ENCODE measurements at places on chromosomes 5 and 9.

- no peak for DNase-seq
Measured at GRCh38 chr9:16328349-16328748, 542.1 kb downstream of the BNC2 start.

- no peak for DNase-seq
Measured at GRCh38 chr9:129486756-129487657, 133.9 kb downstream of the C9orf50 start.

DNA sequence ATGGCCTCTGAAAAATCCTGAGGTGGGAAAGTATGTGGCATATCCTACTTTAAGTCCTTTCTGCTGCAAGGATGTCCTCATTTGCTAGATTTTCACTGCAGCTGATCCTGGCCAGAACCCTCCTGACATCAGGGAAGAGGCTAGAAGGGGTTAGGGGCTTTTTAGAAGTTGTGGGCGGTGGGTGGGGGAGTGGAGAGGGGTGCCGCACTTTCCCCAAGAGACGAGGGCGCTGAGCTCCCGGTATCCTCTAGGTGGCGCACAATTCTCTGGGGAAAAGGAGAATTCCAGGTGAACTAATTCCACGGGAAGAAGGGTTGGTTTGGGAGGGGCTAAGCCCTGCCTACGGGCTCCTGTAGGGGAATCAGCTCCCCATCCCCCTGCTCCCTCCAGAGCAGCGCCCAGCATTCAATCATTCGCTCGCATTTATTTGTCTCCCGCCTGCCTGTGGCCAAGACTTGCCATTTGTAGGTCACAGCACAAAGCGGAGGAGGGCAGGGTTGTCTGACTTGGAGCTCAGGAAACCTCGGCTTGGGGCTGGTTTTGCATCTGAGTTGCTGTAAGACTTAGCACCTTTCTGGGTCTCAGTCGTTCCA lies 42.9 kb upstream of the HAND1 start:
- no peak for DNase-seq

- DNase-seq, result peak; percentile 75
Measured at GRCh38 chr5:142866563-142867275, 96.5 kb downstream of the ARHGAP26 start.

DNA sequence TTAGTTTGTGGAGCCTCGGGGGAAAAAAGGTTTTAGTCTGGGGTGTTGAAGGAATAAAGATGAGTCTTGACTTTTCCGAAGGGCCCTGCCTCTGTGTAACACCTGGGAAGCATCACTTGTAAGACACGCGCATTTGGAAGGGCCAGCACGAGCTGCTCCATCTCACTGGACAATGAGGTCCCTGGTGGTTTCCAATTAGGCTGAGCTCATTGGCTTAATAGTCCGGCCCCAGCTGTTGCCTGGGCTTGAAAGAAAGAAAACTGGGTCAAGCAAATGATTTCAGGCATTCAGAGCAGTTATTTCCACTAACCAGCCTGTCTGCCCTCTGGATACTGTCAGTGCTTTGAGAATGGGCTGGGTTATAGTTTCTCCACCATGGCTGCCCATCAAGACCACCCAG lies 64.5 kb downstream of the NSUN2 start:
- DNase-seq, result no peak

- DNase-seq, result no peak
Measured at GRCh38 chr9:76255781-76256455, 138.3 kb downstream of the RFK start.

DNA sequence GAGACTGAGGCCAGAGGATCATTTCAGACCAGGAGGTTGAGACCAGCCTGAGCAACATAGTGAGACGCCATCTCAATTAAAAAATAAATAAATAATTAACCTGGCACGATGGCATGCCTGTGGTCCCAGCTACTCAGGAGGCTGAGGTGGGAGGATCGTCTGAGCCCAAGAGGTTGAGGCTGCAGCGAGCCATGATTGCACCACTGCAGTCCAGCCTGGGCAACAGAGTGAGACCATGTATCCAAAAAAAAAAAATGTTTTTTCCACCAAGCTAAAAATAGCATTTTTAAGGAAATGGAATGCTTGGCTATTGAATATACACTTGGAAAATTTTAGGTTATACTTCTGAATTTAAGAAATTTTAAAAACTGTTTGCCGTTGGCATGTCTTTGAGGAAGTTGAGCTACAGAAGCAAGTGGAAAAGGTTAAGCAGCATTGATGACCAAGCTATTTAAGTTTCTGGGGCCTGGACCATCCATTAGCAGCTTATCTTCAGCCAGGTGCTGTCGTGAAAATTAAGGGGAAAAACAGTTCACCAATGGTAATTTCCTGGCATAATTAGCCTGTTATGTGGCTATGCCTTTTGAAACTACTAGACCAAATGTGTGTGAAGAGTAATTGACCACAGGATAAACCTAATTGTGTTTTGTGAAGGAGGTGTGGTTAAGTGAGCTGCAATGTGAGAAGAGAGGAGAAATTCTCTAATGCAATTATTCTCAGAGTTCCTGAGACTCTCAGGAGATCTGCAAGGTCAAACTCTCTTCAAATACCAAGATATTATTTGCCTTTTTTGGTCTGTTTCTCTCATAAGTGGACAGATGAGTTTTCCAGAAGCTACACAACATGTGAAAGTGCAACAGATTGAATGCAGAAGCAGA lies 21.0 kb downstream of the F2R start:
- no peak for DNase-seq

DNA sequence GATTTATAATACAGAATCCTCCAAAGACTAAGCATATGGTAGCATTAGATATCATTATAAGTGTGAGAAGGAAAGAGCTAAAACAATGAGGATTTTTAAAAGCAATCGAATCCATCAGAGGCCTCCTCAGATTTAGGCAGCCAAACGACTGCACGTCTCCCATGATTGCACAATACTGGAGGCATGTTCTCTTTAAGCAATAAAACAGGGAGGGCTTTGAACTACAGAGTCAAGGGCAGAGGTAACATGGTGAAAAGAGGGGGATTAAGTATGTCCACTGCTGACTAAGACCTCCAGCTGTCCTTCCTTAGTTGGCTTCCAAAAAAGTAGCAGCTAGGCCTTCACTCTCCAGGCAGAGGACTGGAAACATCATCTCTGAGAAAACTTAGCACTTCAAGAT lies 298.7 kb upstream of the RGMB start:
- DNase-seq, result no peak

- DNase-seq, result no peak
Measured at GRCh38 chr9:114289106-114289505, 33.8 kb upstream of the ORM1 start.

GRCh38 chr9:89410641-89411350 lies 87.1 kb downstream of the SEMA4D start:
- no peak for DNase-seq

- no peak for DNase-seq
Measured at GRCh38 chr5:111127453-111128195, 35.5 kb downstream of the WDR36 start.

- DNase-seq, result no peak
Measured at GRCh38 chr5:149780043-149780737, 50.1 kb downstream of the PPARGC1B start.

- DNase-seq, result no peak
Measured at GRCh38 chr5:117161718-117162335, 587.2 kb upstream of the SEMA6A start.

GRCh38 chr5:160240350-160240749 lies 11.0 kb downstream of the FABP6 start:
- DNase-seq, result no peak

- no peak for DNase-seq
Measured at GRCh38 chr9:89071591-89071990, 80.3 kb downstream of the S1PR3 start.

- no peak for DNase-seq
Measured at GRCh38 chr5:81848362-81848880, 97.5 kb upstream of the SSBP2 start.

DNA sequence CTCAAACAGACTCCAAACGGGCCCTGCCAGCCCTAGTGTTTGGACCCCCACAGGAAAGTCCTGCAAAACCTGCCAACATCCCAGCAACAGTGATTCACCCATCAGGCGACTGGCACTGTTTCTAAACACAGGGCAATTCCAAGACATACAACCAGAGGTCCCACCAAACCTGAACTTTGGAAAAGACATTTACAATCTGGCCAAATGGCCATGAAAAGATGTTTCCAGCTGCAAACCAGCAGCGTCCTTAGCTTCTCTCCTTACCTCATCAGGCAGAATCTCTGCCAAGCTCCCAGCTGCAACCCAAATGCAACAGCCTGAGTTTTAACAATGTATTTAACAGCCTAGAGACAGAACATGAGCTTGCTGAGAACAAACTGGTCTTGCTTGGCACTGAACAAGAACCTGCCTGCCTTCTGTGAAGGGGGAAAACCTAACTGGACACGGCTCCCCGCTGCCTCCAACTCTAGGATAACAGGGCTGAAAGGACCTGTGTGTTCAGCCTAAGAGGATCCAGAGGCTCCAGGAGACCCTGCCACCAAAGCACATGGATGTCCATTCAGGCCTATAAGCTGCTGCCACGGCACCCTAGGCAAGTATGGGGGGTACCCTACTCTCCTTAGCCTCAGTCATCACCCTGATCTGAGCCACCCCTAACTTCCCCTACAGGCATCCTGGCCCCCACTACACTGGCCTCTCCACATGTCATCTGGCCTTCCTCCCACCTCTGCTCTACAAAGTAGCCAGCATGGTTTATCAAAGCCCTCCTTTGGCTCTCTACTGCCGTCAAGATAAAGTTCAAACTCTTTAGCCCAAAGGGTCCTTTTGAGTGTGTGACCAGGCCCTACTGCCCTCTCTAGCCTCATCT lies 5.6 kb downstream of the P4HA2 start:
- no peak for DNase-seq

DNA sequence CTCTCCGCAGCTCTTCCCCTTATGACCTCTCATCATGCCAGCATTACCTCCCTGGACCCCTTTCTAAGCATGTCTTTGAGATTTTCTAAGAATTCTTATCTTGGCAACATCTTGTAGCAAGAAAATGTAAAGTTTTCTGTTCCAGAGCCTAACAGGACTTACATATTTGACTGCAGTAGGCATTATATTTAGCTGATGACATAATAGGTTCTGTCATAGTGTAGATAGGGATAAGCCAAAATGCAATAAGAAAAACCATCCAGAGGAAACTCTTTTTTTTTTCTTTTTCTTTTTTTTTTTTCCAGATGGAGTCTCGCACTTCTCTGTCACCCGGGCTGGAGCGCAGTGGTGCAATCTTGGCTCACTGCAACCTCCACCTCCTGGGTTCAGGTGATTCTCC lies 20.7 kb upstream of the IL13 start:
- no peak for DNase-seq

DNA sequence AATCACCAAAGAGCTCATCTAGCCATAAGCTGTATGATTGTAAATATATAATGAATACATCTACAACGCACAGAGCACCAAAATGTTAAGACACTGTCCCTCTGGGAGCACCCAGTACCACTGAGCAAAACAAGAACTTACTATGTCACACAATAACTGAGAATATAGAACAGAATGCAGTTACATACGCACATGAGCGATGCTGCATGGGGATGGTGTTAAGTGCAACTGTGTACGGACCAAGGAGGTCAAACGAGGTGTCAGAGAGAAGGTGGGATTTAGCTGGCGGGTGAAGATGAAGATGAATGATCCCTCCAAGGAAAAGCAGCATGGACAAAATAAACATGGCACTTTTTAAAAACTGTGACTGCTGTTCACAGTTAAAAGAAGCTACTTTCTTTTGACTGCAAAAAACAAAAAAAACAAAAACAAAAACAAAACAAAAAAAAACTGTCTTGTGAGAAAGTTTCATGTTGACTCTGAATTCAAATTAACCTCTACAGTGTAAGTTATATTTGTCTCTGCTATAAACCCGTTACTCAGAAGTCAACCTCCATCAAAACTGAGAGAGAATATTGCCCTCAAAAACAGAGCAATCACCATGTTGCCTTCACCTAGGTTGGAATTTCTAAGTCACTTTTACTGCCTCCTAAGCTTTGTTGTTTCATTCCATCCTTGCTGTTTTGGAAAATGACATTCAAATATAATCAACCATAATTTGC lies 169.6 kb upstream of the GNA14 start:
- DNase-seq, result no peak

GRCh38 chr5:125659316-125660023 lies 763.7 kb upstream of the GRAMD2B start:
- no peak for DNase-seq

DNA sequence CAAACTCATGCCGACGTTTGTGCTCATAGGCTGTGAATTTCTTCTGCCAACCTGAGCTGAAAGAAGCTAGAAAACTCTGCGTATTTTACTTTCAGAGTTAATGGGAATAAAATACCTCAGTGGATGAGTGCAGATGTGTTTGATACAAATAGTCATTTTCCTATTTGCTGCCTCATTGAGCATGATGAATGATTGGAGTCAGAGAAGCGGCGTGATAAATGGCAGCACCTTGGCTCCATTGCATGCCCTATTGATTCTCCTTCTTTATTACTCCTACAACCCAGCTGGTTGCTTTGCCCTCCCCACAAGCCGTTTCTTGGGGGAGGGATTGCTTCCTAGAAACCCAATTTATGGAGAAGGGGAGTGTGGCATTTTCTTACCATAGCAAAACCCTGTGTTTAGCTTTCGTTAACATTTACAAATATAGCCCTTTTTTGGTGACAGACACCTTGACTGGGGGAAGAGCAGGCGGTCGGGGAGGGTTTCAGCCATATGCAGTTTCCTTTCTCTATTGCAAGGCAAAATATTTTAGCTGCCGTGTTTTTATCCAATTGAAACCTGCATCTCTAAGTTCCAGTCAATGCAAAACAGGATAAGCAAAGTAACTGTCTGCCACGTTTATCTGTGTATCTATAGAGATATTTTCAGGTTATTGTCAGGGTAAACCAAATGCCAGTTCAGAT lies 93.1 kb upstream of the TBCA start:
- no peak for DNase-seq

- DNase-seq, result peak; percentile 25
Measured at GRCh38 chr9:131677444-131678180, 62.3 kb downstream of the RAPGEF1 start.

GRCh38 chr5:169512385-169512784 lies 71.2 kb upstream of the SPDL1 start:
- DNase-seq, result no peak

DNA sequence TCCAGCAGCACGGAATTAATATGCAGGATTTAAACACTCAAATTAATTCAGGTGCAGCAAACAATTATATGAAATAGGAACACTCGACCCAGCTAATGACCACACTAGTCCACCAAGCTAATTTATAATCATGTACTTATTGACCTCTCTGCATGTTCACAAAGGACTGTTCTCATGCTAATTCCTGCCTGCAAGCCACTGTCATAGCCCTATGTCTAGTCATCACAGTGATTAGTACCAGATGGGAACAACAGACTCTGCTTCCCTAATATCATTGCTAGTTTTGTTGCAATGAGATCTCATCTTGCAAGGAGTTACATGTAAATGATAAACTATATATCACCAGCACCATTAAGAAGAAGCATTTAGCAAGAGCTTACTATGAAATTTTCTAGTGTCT lies 553.0 kb upstream of the GRAMD2B start:
- DNase-seq, result no peak

Measured in CD4-positive, alpha-beta T cell (primary cell).